Spleen (tissue), 13 donors: ENCODE measurements at places on chromosomes 12 and 14. TPM values are rescaled to one million over a fixed set of nuclear protein-coding genes. Genes with fewer than 3 reads are reported as not detected.

Gene GPX2
- not detected for total RNA-seq

Gene TNFAIP2
- 261 TPM for total RNA-seq

DNA sequence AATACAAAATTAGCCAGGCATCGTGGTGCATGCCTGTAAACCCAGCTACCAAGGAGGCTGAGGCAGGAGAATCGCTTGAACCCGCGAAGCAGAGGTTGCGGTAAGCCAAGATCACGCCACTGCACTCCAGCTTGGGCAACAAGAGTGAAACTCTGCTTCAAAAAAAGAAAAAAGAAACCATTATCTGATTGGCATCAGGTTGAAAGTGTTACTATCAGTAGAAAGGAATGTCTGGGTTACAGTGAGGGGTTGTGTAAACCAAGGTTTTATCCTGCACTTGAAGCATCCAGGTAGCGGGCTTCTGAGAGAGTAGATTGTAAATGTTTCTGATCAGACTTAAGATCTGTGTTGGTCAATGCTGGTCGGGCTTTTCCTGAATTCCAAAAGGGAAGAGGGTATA lies 14.1 kb upstream of the OXA1L start:
- no peak overlapping the region for H3K27ac ChIP-seq
- no peak overlapping the region for H3K4me3 ChIP-seq
- peaks cover 12% of the 10 kb centered on the region for H3K4me1 ChIP-seq
- no peaks in the 10 kb centered on the region for H3K36me3 ChIP-seq

GRCh38 chr12:4269279-4269991 lies 4.1 kb upstream of the CCND2 start:
- H3K27ac ChIP-seq = peak overlapping the region; percentile 88
- H3K4me1 ChIP-seq = peaks cover 33% of the 10 kb centered on the region
- peak; percentile 98 for DNase-seq
- H3K36me3 ChIP-seq = no peaks in the 10 kb centered on the region

GRCh38 chr12:69994724-69995173 lies 169.7 kb downstream of the MYRFL start:
- DNase-seq = no peak
- H3K27ac ChIP-seq = no peak overlapping the region
- no peaks in the 10 kb centered on the region for H3K36me3 ChIP-seq
- H3K27me3 ChIP-seq = no peaks in the 10 kb centered on the region
- no peak overlapping the region for H3K4me3 ChIP-seq

DNA sequence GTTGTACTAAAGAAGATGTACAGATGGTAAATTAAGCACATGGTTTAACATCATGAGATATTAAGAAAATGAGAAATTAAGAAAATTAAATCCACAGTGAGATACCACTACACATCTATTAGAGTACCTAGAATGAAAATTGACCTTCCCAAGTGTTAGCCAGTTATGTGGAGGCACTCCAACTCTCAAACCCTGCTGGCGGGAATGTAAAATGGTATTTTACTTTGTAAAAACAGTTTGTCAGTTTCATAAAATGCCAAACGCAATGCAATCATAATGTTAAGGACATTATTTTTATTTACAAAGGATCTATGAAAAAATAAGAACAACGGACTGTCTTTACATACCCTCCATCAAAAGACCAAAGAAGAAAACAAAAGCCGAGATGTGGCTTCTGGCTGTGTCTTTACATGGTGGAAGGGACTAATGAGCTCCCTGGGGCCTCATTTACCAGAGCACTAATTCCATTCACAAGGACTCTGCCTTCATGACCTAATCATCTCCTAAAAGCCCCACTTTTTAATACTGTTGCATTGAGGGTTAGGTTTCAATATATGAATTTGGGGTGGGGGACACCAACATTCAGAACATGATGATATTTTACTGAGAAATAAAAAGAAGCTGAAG lies 1178.7 kb downstream of the AACS start:
- no peak overlapping the region for H3K4me3 ChIP-seq
- no peaks in the 10 kb centered on the region for H3K27me3 ChIP-seq
- H3K36me3 ChIP-seq = no peaks in the 10 kb centered on the region
- no peak overlapping the region for H3K27ac ChIP-seq

GRCh38 chr12:57262126-57262822 lies 11.3 kb upstream of the STAC3 start:
- no peak for DNase-seq
- H3K27me3 ChIP-seq = no peaks in the 10 kb centered on the region
- H3K4me1 ChIP-seq = peaks cover 3% of the 10 kb centered on the region
- no peak overlapping the region for H3K27ac ChIP-seq

- H3K27ac ChIP-seq = peak overlapping the region; percentile 27
- H3K4me3 ChIP-seq = no peak overlapping the region
- no peaks in the 10 kb centered on the region for H3K27me3 ChIP-seq
- H3K4me1 ChIP-seq = peaks cover 40% of the 10 kb centered on the region
These were observed 16.8 kb upstream of the EIF5 start for GRCh38 chr14:103317251-103317650.

- no peak overlapping the region for H3K27ac ChIP-seq
- H3K4me1 ChIP-seq = peaks cover 30% of the 10 kb centered on the region
- H3K36me3 ChIP-seq = no peaks in the 10 kb centered on the region
- H3K27me3 ChIP-seq = peaks cover 9% of the 10 kb centered on the region
These were observed 26.1 kb downstream of the KRT8 start for GRCh38 chr12:52878507-52879393.

DNA sequence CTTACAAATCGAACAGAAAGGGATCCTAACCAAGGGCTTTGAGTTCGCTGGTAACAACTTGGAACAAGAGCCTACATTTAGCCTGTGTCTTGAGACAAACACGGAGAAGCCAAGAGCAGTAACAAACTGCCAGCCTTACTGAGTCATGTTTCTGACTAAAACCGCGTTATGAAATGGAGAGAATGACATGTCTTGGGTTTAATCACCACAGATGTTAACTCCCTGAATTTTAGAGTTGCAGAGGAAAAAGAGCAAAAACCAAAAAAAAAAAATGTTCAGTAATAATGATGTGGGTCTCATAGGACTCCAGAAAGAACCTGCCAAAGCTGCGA lies 1.0 kb downstream of the BLTP3B start:
- H3K4me1 ChIP-seq = peaks cover 55% of the 10 kb centered on the region
- no peak for DNase-seq
- H3K36me3 ChIP-seq = no peaks in the 10 kb centered on the region
- no peaks in the 10 kb centered on the region for H3K27me3 ChIP-seq

DNA sequence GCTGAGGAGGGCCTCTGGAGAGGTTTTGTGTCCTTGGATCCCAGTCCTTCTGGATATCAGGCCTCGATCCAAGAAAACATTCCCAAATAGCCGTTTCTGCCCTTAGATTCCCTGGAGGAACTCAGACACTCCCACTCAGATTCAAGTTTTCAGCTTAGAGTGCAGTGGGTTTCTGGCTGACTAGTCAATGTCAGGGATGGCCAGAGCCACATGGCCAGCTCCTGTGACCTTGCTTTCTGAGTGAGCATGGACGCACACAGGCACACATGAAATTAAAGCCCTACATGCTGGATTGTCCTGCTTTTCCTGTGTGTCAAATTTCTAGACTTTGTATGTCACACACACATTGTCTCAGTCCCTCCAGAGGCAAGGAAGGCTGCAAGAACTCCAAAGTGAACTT lies 86.2 kb downstream of the TNFAIP2 start:
- no peaks in the 10 kb centered on the region for H3K4me1 ChIP-seq
- no peak overlapping the region for H3K27ac ChIP-seq
- no peak overlapping the region for H3K4me3 ChIP-seq
- no peaks in the 10 kb centered on the region for H3K36me3 ChIP-seq
- H3K27me3 ChIP-seq = no peaks in the 10 kb centered on the region
